Left hindlimb (tissue), 1 donor: ENCODE measurements at places on chromosomes 1 and 21.
A peak's percentile ranks its signal among the peaks of the same experiment; 100 is the strongest.

DNA sequence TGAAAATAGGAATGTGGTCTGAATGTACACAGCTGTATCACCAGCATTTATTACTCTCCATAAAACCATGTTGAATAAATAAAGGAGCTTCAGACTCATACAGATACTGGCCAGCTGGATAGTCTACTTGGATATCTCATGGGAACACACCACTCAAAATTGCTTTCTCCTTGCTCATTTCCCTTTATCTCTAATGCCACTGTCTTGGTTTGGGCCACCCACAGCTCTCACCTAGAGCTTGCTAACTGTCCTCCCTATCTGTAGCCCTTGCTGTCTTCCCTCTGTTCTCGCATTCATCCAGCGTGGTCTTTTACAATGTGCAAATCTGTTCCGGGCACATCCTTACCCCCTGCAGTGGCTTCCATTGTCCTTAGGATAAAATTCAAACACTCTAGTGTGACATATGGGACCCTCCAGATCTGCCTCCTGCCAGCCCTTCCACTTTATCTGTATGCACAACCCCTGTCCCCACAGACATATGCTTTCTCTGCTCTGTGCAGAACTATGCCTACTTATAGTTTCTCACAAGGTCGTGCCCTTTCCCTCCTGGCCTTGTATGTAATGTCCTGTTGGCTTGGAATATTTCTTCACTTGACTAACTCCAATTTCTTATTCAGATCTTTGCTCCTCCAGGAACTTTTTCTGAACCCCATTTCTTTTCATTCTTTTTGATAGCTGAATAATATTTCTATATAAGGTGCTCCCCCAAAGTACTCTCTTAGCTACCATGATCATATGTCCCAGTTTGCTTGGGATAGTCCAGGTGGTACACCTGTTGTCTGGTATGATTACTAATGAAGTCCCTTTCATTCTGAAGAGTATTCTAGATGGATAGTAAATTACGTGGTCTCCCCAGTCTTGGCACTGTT lies 2.9 kb downstream of the FLVCR1 start:
- DNase-seq, result no peak

- DNase-seq, result peak; percentile 36
These were observed 36.0 kb upstream of the POFUT2 start for GRCh38 chr21:45323487-45324311.

DNA sequence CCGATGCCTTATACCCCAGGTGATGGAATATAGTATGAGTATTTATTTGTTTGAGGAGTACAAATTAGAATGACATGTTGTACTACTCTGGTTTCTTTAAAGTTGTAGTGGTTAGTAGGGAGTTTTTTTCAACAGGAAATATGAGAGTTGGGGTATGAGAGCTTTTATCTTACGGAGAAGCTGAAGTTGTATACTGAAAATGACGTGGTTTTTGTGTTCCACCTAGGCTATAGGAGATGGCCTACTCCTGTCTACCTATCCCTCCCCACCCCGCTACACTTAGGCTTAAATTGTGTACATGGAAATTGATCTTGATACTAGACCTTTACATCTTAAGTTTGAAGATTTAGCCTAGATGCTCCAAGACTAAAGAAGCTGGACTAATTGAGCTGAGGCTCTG lies 6.8 kb upstream of the HAX1 start:
- DNase-seq, result no peak

GRCh38 chr1:197841883-197842553 lies 60.4 kb upstream of the C1orf53 start:
- no peak for DNase-seq

GRCh38 chr1:100506217-100506616 lies 31.7 kb upstream of the GPR88 start:
- DNase-seq, result no peak

- no peak for DNase-seq
These were observed 18.9 kb upstream of the ZNF683 start for GRCh38 chr1:26391450-26391849.

DNA sequence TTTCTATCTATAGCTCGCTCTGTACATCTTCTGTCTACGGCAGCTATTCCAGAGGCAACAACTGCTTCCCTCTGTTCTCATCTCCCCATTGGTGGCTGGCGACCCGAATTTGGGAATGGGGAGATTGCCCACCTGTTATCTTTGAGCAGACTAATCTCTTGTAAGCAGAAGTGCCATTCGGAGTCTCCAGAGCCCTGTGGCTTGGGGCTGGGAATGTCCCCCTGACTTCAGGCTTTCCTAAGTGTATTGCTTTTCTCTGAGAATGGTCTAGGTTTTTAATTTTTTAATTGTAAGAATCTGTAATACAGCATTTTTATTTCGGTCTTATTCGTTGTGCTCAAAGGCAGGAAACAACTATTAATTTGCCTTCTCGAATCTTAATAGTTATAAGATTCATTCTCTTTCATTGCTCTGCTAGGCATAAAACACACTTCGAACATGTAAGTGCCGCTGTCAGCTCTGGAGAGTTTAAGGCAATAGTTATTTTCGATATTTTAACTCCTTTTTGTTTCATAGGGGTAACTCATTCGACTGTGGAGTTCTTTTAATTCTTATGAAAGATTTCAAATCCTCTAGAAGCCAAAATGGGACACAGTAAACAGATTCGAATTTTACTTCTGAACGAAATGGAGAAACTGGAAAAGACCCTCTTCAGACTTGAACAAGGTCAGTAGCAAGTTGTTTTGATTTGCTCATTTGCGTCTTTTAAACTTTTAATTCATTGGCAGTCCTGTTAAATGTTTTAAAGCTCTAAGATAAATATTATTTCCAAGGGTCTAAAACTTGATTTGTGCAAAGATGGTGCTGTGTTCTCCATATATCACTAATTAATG lies 514 bp downstream of the AGL start:
- DNase-seq, result no peak

GRCh38 chr1:74857676-74858075 lies 124.7 kb downstream of the TYW3 start:
- no peak for DNase-seq

- DNase-seq, result peak; percentile 50
These were observed 13.1 kb downstream of the VPS26C start for GRCh38 chr21:37253991-37254390.

- DNase-seq, result no peak
These were observed 21.2 kb upstream of the MTR start for GRCh38 chr1:236773919-236774318.

GRCh38 chr1:82143108-82143833 lies 342.5 kb downstream of the ADGRL2 start:
- no peak for DNase-seq

- DNase-seq, result no peak
These were observed 36.9 kb upstream of the HIVEP3 start for GRCh38 chr1:41955461-41956159.

- DNase-seq, result peak; percentile 27
These were observed 42.4 kb downstream of the C1orf87 start for GRCh38 chr1:60031146-60031545.

DNA sequence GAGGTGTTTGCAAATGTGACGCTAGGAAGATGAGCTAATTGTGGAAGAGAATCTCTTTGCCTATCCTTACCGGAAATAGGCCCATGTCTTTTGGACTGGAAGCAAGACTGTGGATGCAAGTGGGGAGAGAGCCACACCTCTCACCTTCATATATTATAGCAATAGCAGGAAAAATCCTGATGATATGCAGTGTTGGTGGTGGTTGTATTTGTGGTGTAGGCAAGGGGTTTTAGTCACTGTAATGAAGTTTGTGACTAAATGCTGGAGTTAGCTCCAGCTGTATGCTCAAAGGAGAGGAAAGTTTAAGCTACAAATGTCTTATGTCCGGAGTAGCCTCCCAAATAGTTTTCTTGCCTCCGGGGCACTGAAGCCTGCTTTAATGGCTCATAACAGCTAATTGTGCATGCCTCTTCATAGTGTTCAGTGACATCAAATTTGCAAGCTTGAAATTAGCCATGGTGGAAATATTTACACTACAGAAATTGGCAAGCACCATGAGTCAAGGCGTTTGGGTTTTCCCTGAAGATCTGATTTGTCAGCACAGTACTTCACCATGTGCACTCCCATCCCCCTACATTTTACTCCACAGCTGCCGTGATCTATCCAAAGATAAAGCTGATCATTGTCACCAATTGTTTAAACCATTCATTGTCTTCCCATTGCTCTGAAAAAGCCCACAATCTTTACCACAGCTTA lies 102.6 kb upstream of the ZNF644 start:
- DNase-seq, result no peak

GRCh38 chr1:163928651-163929050 lies 606.9 kb downstream of the NUF2 start:
- no peak for DNase-seq

GRCh38 chr1:203166192-203166940 lies 9.3 kb downstream of the MYBPH start:
- no peak for DNase-seq

DNA sequence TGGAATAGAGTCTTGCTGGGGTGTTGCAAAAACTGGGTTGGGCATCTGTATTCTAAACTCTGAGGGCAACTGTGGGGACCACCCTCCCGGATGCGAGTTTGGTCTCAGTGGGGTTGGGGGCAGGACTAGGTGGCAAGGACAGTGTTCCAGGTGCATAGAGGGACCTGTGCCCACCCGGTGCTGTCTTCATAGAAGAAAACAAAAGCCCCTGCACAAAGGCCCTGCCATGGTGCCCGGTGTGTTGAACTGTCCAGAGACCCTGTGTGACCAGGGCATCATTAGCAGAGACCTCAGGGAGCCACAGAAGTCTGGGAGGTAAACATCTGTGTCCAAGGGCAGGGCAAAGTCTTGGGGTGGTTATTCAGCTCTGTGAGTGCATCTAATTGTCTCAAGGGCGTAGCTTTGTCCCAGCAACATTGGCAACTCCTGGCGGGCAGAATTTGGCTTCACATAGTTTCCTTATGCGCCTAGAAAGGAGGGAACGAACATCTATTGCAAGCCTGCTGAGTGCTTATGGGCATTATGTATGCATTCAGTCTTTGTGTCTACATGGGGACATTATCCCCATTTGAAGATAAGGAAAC lies 72.2 kb upstream of the IFFO2 start:
- no peak for DNase-seq

DNA sequence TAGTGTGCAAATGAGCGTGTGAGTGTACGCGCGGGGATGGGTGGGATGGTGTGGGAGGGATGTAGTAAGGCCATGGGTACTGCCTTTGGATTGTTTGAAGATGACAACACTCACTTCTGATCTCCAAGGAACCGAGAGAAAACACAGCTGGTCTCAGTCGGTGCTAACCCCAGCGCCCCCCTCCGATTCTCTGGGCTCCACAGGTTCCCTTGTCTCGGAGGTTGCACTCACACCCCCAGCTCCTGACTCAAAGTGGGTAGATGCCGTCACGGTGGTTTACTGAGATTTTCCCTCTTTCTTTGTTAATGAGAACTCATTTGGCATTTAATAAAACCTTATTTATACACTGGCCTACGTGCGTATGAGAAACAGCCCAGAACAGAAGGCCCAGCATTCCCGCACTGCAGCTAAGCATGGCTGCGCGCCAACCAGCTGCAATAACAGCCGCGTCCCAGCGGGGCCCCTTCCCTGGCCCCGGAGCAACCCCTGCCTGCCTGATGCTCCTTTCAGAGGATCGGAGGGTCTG lies 25.8 kb downstream of the ABCA4 start:
- DNase-seq, result peak; percentile 91

DNA sequence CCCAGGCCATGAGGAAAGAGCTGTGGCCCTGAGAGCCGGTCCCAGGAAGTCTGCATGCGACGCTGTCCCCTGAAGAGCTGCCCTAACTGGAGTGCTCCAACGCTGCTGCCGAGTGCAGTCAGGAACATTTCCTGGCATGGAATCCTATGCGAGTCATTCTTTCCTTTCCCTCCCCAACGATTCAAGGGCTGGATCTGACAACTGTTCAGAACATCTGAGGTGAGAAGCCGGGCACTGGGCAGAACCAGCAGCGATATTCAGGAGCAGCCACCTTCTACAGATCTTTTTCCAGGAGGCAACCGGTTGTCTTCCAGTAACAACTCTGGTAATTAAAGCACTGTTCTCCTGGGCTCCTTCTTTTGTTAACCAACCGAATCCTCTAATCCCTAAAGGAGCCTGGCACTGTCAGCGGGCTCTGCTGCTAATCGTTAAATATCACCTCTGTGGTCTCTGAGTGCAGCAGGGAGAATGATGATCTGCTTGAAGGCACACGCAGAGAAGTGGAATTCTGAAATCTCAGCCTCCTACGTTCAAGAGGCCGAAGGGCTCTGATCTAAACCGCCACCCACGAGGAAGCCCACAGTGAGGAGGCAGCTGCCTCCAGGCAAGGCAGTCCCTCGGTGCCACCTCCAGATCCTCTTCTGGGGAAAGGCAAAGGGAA lies 55.8 kb downstream of the SLC45A1 start:
- DNase-seq, result peak; percentile 78
